ENCODE measurements at places on chromosomes 3 and 15. TPM values are rescaled to one million over a fixed set of nuclear protein-coding genes. Genes with fewer than 3 reads are reported as not detected.
A peak's percentile ranks its signal among the peaks of the same experiment; 100 is the strongest.

- no peaks in the 10 kb centered on the region for H3K27me3 ChIP-seq
- H3K4me3 ChIP-seq: no peak overlapping the region
- H3K4me1 ChIP-seq: peaks cover 13% of the 10 kb centered on the region
- peaks cover 39% of the 10 kb centered on the region for H3K36me3 ChIP-seq
- DNase-seq: no peak
- no peak overlapping the region for H3K27ac ChIP-seq
These were observed 70.0 kb downstream of the DHX30 start for GRCh38 chr3:47872916-47873315.

DNA sequence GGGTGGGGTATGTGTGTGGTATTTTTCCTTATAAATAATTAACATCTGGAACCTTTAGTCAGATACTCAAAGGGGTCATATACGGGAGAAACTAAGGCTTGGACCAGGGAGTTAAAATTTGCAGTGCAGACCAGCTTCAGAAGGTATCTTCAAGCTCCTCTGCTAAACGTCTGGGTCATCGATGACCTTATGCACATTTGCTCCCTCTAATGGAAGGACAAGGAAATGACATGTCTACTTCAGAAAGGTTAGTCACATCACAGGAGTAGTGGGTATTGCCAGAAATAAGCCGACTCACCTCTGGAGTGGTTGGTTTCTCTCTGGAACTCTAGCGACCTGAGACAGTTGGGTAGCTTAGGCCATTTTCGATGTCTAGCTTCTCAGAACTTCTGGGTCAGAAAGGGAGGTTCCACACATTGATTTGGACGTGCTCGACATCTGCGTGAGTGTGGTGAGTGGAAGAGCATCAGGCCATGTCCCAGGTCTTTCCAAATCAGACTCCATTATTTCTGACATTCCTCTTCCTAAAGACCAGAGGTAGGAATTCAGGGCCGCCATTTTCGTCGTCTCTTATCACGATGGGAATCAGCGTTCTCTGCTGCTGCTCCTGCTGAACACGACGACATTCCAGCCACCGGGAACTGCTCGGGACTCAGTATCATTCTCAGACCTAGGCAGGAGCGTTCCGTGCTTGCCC, 31.8 kb upstream of the RASA2 start:
- H3K27me3 ChIP-seq: no peaks in the 10 kb centered on the region
- no peaks in the 10 kb centered on the region for H3K36me3 ChIP-seq
- H3K4me3 ChIP-seq: no peak overlapping the region
- peaks cover 36% of the 10 kb centered on the region for H3K4me1 ChIP-seq
- peak overlapping the region; percentile 29 for H3K27ac ChIP-seq

GRCh38 chr3:64011685-64012084, 11.6 kb downstream of the PSMD6 start:
- H3K36me3 ChIP-seq: peaks cover 37% of the 10 kb centered on the region
- H3K4me3 ChIP-seq: no peak overlapping the region
- no peaks in the 10 kb centered on the region for H3K27me3 ChIP-seq
- no peak for DNase-seq

The OXSM gene
- 8.8 TPM for total RNA-seq
